ENCODE measurements at places on chromosomes 2 and 18.

- no peak for DNase-seq
These were observed 13.1 kb downstream of the METAP1D start for GRCh38 chr2:172012677-172013391.

GRCh38 chr2:75800456-75800855 lies 89.7 kb upstream of the GCFC2 start:
- no peak for DNase-seq

GRCh38 chr2:8546612-8547283 lies 135.1 kb upstream of the ID2 start:
- DNase-seq = no peak

DNA sequence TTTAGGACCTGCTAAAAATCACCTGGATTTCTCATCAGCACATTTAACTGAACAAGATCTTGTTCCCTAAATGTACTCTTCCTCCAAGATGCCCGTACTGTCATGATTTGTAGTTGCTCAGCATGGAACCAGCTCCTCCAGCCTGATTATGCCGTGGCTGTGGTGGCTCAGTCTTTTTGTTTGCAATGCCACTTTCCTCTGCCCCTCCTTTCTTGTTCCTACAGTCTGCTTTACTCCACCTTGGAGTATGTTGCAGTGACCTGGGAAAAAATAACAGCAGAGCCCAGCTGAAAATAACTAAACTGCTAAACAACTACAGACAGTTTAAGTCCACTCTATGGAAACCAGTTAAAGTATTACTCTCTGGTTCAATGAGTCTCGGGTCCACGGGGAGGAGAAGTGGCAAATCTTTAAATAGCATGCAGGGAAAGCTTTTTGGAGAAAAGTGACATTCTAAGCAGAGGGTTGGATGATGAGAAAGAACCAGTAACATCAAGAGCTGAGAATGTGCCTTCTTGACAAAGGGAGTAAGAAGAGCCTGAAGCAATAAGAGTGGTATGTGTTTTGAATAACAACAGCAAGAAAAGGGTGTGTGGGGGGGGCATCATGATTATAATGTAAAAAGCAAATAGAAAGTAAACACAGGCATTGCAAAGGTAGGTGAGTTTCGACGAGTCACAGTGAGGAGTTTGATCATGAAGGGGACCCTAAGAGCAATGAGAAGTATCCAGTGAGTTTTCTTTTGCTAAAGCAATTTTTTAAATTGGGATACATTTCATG lies 225.7 kb downstream of the TMX3 start:
- no peak for DNase-seq

DNA sequence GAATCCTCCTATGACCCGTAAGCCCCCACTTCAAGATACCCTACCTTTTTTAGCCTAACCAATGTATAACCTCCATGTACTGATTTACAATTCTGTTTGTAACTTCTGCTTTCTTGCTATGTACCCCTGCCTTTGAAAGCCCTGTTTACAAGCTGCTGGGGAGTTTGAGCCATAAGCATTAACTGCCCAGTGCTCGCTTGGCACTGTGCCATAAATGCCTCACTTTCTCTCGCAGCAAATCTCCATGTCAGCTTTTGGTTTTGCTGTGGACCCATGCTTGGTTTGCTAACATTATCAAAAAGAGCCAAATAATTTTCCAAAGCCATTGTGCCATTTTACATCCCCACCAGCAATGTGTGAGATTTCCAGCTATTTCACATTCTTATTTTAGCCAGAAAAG lies 51.8 kb downstream of the TEX51 start:
- no peak for DNase-seq

DNA sequence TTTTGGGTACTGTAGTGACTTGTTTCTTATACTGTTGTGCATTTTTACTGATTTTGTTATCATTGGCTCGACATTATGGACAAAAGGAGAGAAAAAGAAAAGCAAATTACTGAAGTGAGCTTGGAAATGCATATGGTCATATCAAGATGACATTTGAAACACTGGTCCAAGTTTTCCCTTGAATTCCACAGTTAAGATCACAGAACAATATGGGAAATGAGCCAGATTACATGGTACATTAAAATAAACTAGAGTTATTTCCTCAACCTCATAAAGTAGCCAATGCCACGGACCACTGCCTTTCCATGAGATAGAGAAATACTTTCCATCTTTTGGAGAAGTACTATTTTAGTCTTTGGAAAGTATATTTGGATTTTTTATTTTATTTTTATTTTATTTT lies 62.0 kb upstream of the SGPP2 start:
- DNase-seq = no peak

- no peak for DNase-seq
These were observed 116.7 kb upstream of the ALKAL2 start for GRCh38 chr2:404581-404980.

DNA sequence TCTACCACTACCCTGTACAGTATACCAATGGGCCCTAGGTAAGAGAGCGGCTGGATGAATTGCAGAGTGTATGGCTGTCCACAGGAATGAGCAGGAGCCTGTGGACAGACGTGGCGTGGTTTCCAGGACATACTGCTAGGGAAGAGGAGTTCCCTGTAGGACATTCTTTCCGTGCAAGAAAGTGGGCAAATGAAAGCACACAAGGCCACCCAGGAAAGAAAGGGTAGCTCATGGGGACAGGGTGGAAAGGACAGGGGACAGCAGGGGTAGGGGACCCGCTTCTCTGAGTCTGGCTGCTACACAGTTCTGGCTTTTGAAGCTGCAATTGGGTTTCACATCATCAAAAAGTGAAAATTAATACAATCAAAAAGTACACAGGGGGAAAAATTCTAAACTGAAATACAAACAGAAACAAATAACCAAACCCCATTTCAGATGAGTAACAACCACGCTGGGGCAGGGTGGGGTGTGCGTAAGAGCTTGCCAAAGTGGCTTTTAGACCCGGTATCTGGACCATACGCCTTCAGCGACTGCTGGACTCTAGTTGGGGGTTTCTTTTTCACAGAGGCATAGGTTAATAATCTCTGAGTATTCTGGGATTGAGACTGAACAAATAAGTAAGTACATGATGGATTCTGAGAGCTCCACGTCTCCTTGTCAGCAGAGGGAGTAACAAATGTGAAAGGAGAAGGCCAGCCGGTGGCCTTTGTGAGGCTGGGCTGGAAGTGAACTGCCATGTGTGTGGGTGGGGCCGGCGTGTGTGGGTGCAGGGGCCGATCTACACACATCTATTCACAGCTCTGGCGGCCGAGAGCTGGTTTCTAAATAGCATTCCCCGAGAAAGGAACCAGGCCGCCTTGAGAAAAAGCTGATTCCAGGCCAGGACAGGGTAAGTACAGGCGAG lies 84.0 kb downstream of the HDAC4 start:
- no peak for DNase-seq

- DNase-seq = no peak
These were observed 21.3 kb upstream of the NCK2 start for GRCh38 chr2:105723431-105723830.

GRCh38 chr2:206345606-206346005 lies 71.1 kb downstream of the ZDBF2 start:
- DNase-seq = no peak

- no peak for DNase-seq
These were observed 123.0 kb downstream of the NFATC1 start for GRCh38 chr18:79518683-79519128.

- no peak for DNase-seq
These were observed 81.7 kb downstream of the BCL2L11 start for GRCh38 chr2:111202266-111203040.

- no peak for DNase-seq
These were observed 437.4 kb downstream of the EPHA4 start for GRCh38 chr2:221134718-221135117.

Measured in SW 1271 (cell line).